Stimulated activated CD8-positive, alpha-beta memory T cell treated with anti-CD3 and anti-CD28 coated beads, Interleukin-7, amount 100 ng/mL, for 4 hours (primary cell): ENCODE measurements at places on chromosomes 5 and 9.

DNA sequence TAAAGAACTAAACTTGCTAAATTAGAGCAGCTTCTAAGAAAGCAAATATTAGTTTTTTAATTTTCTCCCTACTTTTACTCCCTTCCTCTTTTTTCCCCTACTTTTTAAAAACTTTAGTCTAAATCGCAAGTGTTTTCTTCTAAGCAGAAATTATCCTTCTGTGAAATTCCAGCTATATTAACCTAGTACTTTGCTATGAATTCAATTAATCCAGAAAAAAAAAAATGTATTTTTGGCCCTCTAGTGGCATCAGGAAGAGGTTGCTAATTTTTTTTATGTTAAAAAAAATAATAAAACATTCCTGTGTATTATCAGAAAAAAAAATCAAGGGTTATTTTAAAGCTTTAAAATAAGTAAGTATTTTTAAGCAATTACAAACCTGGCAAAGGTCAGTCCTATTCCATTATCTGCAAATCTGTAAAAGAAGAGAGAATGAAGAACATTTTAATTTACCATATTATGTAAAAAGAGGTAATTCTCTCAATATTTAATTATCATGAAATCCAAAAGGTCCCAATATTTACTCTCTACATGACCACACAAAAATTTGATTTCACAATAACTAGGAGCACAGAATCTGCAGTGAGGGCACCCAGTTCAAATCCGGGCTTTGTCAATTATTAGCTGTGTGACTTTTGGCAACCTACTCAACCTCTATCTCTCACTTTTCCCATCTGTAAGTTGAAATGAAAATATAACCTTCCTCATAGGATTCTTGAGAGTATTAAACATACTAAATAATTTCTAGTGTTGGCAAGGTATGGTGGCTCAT, 52.0 kb downstream of the CEMIP2 start:
- no peak for DNase-seq

DNA sequence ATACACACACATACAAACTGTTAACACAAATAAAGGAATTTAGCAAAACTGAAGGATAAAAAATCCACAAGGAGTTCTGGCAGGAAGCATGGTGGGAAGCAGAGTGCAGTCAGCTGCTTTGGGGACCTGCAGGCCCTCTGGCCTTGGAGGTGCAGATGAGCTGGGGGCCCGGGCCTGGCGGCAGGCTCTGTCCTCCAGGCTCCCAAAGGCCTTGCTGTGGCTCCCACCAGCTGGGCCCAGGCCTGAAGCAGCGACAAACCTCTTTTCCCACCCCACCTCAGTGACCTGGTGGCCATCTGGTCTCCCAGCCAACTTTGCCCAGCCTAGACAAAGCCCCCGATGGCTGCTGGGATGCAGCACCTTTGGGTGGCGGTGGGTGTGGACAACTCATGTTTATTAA, 67.8 kb downstream of the GLRA1 start:
- no peak for DNase-seq

DNA sequence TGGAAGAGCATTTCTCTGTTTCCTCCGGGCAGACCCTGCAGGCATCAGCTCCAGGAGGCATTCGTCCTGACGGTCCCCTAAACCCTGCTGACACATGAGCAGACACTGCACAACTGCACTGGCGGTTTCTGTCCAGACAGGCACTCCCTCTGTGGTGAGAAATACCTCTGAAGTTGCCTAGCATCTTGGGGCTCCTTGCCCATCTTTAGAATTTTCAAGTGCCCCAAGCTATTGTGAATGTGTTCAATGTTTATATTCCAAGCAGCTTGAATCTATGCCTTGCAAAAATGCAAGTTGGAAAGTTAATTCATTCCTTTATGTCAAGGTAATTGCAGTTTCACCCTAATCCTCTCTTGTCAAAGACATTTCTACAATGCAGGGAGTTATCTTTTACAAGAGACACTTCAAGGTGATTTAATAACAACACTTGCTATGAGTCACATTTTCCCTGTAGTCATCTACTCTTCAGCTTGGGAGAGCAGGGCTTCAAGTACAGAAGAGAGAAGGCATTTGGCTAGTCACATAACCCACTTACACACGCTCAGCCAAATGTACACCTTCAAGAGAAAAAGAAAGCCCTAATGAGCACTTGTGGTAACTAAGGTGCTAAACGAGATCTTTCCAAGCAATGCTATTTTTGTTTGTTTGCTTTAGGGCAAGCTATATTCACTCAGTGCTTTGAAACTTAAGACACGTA, 302.5 kb downstream of the MLLT3 start:
- DNase-seq, result no peak

DNA sequence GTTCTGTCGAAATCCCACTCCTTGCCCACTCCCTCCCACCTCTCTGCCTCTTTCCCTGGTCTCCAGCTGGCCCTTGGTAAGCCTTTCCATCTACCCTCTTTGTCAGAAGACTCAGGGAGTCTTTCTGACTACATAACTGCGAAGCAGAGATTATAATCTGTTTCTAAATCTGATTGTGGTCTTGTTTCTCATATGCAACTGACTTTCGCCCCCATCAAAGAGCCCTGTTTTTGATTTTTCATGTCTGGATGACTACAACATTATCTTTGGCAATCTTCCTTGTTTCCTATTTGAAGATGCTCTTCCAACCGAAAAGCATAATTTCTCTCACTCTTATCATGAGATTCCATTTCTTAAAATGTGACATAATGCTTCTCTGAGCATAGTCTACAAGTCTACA, 218.2 kb upstream of the ADAMTSL1 start:
- DNase-seq, result no peak

- no peak for DNase-seq
Measured at GRCh38 chr5:6905423-6905822, 192.2 kb downstream of the TENT4A start.

- no peak for DNase-seq
Measured at GRCh38 chr5:128408622-128409021, 129.4 kb downstream of the FBN2 start.

- no peak for DNase-seq
Measured at GRCh38 chr5:91052977-91053740, 330.0 kb downstream of the ARRDC3 start.

GRCh38 chr9:128913995-128914772, 6.6 kb upstream of the PHYHD1 start:
- no peak for DNase-seq

GRCh38 chr9:134721344-134721743, 79.7 kb downstream of the COL5A1 start:
- DNase-seq, result no peak

DNA sequence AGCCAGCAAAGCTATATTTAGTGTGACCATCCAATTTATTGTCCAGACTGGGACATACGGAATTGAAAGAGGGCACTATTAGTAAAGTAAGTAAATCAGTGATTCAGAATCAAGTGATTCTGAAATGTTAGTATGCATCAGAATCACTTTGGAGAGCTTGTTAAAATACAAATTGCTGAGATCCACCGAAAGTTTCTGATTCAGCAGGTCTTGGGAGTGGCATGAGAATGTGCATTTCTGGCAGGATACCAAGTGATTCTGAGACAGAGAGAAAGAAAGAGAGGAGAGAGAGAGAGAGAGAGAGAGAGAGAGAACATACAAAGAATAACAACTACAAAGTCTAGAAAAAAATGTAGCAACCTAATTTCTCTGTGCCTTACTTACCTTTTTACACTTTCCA, 65.4 kb upstream of the ASTN2 start:
- DNase-seq, result no peak

- DNase-seq, result no peak
Measured at GRCh38 chr9:94212531-94212930, 46.6 kb upstream of the ZNF169 start.

DNA sequence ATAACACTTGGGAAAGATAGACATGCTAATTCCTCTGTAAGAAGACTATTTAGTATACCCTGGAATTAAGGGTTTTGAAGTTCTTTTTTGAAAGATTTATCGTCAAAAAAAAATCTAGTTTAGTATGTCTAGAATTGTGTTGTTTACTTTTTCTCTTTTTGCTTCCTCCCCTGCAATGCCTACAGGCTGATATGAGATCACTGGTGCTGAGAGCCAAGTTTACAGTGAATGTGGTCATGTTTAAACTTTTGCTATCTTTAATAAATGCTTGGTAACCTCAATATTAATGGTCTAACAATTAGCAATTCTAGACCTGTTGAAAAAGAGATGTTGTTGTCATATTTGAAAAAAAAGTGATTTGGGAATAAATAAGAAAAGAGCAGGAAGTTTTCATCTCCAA, 86.1 kb downstream of the CWC27 start:
- no peak for DNase-seq

GRCh38 chr9:117233016-117233415, 181.8 kb downstream of the ASTN2 start:
- DNase-seq, result no peak

GRCh38 chr5:22593592-22593991, 259.6 kb downstream of the CDH12 start:
- DNase-seq, result no peak

- no peak for DNase-seq
Measured at GRCh38 chr9:104118916-104119315, 24.8 kb downstream of the SMC2 start.

- DNase-seq, result no peak
Measured at GRCh38 chr5:64622991-64623390, 67.3 kb upstream of the SHISAL2B start.

- DNase-seq, result no peak
Measured at GRCh38 chr5:159657298-159657697, 259.0 kb upstream of the ADRA1B start.

GRCh38 chr9:113492343-113493202, 29.0 kb downstream of the RGS3 start:
- no peak for DNase-seq
